ENCODE measurements at places on chromosomes 1 and 21.
A peak's percentile ranks its signal among the peaks of the same experiment; 100 is the strongest.

DNA sequence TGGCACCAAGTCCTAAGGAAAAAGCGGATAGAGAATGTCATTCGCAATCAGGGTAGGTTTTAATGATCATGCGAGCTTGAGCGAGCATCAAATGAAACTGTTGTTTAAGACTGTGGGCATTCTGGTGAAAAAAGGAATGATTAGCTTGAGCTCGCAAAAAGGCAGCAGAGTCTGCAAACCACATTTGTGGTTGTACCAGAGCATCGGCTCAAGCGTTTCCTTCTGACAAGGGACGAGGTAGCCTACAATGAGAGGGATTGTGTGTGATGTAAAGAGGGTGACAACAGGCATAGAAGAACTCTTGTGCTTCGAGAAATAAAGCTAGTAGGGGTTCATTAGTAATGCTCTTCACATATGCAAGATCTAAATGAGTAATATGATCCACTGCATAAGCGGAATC lies 11.1 kb upstream of the CD48 start:
- DNase-seq = no peak

DNA sequence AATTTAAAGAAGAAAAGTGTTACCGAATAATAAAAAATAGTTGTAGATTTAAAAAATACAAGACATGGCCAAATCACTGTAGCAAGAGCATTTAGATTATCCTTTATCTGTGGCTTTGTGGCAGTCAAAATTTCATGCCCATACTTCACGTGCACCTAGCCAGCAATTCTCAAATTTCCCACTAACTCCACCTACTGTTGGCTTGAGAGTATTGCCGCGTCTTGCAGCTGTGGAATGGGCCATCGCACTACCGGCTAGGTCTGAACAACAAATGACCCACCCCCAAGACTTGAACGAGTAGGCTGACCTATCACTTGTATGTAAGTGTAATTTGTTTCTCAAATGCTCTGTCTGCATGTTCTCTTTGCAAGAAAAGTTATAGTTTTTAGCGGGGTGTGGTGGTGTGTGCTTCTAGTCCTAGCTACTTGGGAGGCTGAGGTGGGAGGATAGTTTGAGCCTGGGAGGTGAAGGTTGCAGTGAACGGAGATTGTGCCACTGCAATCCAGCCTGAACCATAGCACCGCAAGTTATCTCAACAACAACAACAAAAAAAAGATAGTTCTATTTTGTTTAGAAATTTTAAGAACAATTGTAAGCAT lies 4.1 kb downstream of the KRTAP13-4 start:
- DNase-seq = no peak

- peak; percentile 79 for DNase-seq
Measured at GRCh38 chr1:192489748-192490147, 85.8 kb upstream of the RGS1 start.

- no peak for DNase-seq
Measured at GRCh38 chr1:213531369-213532310, 456.1 kb upstream of the PROX1 start.

- DNase-seq = no peak
Measured at GRCh38 chr21:19468991-19469715, 1065.6 kb upstream of the TMPRSS15 start.

DNA sequence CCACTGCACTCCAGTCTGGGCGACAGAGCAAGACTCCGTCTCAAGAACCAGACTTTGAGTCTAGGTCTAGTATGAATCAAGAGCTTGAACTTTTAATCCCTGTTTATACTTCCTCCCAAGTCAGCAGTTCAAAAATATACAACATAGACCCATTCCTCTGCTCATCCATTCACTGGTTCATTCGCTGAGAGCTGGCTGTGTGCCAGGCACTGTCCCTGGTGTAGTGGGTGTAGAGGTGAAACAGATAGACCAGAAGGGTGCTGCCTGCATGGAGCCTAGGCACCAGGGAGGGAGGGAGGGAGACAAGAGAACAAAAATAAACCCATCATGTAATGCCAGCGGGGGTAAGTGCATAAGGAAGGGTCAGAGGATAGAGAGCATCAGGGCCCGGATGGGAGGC lies 25.5 kb upstream of the SEC16B start:
- no peak for DNase-seq

DNA sequence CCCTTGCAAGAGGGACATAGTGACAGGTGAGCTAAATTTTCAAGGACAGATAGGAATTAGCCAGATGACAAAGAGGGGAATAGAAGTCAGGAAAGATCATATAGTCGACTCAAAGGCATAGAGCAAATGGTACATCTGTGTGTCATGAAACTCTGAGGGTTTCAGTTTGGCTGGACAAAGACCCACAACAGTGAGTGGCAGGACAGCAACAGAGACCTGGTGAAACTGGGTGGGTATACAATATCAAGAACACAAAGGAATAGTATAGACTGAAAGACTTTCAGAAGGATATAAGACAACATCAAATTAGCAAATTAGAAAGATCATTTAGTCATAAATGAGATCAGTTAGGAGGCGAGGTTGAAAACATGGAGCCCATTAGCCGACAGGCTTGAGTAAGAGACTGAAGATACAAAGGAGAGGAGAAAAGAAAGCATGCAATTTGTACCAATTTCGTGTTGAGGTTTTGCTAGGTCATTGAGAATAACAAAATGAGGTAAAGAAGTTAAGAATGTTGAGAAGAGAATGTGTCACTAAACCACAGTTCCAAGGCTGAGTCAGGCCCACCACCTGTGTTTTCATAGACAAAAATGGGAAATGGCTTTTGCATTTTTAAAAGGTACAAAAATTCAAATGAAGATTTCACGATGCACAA lies 213.8 kb downstream of the HHIPL2 start:
- no peak for DNase-seq

- no peak for DNase-seq
Measured at GRCh38 chr1:168520832-168521231, 23.0 kb downstream of the XCL2 start.

DNA sequence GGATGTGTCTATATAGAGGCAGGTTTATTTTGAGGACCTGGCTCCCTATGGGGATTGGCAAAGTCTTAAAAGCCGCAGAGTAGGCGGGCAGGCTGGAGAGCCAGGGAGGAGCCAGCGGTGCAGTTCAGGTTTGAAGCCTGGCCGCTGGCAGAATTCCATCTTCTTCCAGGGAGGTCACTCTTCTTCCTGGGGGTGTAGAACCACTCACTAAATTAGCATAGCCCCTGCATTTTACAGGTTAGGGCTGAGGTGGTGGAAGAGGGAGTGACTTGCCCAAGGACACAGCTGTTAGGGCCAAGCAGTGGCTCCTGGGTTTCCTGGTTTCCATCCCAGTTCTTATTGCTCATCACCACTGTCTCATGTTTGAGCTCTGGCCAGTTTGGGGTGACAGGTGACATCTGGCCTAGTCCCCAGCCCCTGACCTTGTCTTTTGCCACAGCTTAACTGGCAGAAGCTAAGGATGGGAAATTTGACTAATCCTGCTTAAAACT lies 1.4 kb downstream of the PINK1 start:
- no peak for DNase-seq

DNA sequence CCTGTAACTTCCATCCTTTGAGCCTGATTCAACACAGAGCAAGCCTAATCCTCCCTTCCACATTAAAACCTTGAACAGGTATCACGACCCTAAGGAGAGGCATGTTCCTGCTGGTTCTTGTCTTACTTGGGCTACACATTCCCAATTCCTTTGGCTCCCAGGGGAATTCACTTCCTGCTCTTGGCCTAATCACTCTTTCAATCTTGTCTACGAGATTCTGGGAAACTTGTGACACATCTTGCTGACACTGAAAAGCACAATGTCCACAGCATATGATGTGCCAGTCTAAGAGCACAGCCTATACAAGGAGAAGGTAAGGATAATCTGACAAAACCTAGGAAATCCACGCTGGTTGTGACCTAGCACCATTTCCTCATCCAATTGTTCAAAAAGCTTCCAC lies 163.9 kb downstream of the GABPA start:
- no peak for DNase-seq

DNA sequence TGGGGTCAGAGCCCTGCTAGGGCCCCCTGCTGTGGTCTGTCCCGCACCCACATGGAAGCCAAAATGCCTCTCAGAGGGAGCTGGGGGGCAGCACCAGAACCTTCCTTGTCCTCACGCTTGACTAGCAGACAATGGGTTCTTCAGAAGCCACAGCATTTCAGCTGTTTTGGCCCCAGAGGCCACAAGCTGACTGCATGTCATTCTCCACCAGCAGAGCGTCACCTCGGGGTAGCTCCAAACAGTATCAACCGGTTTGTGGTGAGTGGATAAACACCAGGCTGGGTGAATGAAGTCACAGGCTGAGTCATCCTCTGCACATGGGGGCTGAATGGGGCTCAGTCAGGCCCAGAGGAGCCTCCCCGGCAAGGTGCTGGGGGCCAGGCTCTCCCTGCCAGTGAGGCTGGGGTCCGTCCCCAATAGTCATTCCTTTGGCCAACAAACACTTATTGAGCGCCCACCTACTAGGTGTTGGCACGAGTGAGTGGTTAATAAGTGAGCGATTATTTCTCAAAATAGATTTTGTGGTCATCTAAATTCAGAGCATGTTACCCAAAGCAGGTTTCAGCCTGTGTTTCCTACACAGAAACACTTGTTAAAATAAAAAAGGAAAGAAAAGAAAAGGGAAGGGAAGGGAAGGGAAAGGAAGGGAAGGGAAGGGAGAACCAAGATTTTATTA lies 9.1 kb downstream of the OLIG1 start:
- DNase-seq = no peak

Measured in NCI-H774 (cell line).